Stimulated activated CD8-positive, alpha-beta memory T cell treated with anti-CD3 and anti-CD28 coated beads, Interleukin-2, amount 100 ng/mL, for 1 hour (primary cell): ENCODE measurements at places on chromosomes 13 and 19.
A peak's percentile ranks its signal among the peaks of the same experiment; 100 is the strongest.

DNA sequence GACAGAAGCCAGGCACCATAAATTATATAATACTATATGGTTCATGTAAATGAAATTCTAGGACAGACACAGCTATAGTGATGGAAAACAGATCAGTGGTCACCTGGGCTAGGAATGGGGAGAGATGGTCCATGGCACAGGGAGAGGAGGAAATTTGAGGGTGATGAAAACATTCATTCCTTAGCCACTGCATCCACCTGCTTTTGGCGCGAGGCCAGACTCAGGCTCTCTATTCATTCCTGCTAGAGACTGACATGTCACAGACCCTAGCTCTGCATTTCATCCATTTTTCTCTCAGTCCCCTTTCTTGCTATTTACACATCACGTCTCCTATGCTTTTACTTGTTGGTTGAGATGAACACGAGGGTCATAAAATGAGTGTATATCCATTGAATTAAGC lies 628.3 kb upstream of the SLC10A2 start:
- no peak for DNase-seq

DNA sequence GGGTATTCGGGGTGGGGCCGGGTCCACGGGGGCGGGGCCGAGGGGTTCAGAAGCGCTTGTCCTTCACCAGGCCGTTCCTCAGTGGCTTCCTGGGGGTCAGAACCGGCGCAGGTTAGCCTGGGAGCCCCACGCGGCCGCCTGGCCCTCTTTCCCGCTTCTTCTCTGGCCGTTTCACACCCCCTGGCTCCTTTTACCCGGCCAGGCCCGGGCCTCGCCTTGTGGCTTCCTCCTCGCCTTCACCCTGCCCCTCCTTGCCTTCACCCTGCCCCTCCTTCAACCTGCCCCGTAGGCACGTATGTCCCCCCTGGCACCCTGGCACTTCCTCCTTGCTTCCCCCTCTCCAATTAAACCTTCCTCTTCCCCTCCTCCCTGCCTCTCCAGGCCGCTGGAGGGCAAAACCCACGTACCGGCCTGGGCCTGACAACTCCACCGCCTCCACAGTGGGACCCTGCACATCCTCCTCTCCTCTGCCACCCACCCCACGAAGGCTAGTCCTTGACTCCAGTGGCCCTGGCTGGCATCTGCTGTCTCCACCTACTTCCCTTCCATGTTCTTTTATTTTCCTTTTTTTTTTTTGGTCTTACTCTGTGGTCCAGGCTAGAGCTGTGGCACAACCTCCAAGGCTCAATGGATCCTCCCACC lies 25.3 kb downstream of the CERS1 start:
- DNase-seq = no peak

GRCh38 chr13:23771956-23772355 lies 117.2 kb downstream of the MIPEP start:
- DNase-seq = no peak

DNA sequence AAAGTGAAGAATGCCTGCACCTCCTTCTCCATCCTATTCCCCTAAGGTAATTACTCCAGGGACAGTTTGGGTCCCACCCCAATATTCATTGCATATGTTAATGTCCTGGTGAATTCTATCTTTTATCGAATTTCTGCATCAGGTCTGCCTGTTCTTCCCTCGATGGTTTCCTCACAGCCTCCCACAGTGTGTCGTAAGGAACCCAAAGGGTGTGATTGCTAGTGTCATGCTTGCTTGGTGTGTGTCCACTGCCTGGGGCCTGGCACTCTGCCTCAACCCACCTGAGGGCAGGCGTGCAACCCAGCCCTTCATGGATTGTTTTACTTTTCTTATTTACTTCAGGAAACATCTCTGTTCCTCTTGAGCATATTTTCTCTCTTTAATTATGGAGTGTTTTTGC lies 60.2 kb upstream of the CYSLTR2 start:
- no peak for DNase-seq

DNA sequence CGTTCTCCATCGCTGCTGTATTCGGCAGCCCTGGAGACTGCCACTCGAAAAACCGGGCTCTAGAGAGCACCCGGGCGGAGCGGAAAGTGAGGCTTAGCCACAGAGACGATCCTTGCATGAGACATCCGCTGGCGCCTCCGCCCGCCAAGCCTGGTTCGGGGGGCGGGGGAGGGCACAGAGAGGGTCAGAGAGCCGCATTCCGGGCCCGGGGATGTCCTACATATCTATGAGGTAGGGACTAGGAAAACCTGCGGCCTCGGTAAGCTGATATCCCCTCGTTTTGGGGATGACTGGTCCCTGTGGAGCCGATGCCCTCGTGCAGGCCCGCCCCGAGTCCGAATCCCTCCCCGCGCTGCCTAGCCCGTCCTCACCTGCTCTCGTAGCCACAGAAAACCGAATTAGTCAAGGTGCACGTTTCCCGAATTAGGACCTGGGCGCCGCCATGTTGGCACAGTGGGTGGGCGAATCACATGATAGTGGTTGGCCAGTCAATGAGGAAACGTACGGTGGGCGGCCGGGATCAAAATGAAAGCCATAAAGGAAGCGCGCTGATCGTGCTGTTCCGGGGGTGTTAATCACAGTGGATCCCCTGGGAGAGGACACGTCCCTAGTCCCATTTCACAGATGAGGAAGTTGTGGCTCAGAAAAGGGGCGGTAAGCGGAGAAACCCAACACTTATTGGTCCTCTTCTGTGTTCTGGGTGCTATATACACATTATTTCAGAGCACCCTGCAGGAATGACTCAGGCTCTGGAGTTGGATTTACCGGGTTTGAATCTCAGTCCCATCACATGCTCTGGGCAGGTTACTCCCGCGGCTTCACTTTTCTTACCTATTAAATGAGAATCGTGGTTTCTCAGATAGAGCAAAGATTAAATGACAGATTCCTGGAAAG lies at the start of gene TRMT1:
Gene TRMT1 (minus strand): TSS at position 459 of the 894 bp plus-strand sequence. CDS start 341 bp downstream, at position 118.
- peak; percentile 77 for DNase-seq

DNA sequence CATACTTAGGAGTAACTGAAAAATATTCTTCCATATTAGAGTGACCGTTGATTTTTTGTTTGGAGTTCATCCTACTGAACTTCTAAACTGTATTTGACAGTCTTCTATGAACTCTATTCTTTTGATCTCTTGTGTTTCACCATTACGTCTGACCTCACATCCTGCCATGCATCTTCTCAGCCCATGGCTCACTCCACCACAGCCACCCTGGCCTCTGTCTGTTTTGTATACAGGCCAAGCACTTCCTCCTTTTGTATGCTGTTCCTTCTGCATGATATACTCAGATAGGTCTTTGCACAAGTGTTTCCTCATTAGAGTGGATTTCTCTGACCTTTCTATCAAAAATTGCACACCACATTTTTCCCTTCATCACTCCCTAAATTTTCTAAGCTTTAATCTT lies 119.9 kb downstream of the MAB21L1 start:
- no peak for DNase-seq

DNA sequence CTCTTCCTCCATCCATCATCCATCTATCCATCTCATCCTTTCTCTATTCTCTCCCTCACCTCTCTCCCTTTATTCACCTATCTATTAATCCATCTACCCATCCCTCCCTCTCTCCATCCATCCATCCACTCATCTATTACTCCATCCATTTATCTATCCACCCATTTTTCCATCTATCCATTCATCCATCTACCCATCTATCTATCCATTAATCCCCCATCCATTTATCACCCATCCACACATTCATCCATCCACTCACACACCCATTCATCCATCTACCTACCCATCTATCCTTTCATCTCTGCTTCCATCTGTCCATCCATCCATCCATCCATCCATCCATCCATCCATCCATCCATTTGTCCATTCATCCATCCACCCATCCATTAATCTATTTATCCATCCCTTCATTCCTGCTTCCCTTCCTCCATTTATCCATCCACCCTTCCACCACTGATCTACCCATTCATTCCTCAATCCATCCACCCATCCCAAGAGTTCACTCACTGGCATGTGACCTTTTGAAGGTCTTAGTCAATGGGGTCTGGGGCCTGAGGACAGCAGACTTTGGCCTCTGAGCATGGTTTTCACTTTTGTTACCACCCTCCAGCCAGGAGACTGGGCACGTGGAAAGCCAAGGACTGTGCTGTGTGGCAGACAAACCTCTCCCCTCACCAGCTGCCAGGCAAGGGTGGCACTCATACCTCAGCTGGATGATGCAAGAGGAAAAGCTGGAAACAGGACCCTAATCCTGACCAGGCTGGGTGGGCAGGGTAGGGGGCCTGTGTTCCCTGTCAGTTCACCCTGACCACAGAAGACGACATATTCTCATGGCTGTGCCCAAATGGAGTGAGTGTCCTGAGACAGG lies 126.7 kb downstream of the URI1 start:
- DNase-seq = no peak

DNA sequence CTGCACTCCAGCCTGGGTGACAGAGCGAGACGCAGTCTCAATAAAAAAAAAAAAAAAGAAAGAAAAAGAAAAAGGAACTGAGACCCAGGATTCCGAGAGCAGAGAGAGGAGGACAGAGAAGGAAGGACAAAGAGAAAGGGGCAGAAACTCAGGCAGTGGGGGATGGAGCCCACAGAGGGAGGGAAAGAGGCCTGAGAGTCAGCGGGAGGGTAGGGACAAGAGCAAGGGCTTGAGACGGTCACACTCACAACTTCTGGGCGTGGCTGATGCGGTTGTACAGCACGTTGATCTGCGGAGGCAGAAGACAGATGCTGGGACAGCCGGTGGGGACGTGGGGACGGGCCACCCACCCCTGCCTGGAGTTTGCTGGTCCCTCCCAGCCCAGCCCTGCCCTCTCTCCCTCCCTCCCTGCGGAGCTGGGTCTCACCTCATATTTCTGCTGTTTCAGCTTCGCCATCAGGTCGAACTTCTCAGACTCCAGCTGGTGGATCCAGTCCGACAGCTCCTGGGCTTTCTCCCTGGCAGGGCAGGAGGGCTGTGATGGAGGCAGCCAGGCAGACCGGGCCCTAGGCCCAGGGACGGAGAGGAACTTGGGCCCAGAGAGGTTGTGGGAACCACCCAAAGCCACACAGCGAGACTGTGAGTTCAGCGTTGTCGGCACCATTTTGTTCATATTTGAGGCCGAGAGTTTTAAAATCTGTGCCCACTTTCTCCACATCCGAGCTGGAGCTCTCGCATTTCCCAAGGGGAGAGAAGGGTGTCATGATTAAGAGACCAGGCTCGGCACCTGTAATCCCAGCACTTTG lies 15.2 kb downstream of the TNNT1 start:
- DNase-seq = no peak

- no peak for DNase-seq
Observed at GRCh38 chr13:32035716-32036115, 4.1 kb downstream of the FRY start.

DNA sequence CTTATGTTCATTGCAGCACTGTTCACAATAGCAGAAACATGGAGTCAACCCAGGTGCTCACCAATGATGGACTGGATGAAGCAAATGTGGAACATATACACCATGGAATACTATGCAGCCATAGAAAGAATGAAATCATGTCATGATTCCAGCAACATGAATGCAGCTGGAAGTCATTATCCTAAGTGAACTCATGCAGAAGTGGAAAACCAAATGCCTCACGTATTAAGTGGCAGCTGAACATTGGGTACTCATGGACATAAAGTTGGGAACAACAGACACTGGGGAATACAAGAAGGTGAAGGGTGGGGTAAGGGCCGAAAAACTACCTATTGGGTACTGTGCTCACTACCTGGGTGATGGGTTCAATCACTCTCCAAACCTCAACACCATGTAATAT lies 915.9 kb downstream of the UQCRFS1 start:
- no peak for DNase-seq

DNA sequence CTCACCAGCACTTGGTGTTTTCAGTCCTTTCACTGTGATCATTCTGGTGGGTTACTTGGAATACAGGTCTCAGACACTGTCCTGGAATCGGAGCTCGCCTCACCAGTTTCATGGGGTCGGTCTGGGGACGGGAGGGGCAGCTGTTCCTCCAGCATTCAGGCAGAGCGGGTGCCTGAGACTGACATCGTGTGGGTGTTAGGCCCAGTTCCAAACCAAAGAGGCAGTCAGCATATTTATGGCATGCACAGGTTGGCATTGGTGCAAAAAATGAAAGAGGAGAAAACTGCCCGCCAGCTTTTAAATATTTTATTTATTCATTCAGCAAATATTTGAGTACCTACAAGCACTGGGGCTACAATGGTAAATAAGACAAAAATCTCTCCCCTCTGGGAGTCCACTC lies 20.1 kb downstream of the PLEKHF1 start:
- DNase-seq = no peak

- DNase-seq = no peak
Observed at GRCh38 chr19:55196803-55197202, 12.5 kb downstream of the PTPRH start.

DNA sequence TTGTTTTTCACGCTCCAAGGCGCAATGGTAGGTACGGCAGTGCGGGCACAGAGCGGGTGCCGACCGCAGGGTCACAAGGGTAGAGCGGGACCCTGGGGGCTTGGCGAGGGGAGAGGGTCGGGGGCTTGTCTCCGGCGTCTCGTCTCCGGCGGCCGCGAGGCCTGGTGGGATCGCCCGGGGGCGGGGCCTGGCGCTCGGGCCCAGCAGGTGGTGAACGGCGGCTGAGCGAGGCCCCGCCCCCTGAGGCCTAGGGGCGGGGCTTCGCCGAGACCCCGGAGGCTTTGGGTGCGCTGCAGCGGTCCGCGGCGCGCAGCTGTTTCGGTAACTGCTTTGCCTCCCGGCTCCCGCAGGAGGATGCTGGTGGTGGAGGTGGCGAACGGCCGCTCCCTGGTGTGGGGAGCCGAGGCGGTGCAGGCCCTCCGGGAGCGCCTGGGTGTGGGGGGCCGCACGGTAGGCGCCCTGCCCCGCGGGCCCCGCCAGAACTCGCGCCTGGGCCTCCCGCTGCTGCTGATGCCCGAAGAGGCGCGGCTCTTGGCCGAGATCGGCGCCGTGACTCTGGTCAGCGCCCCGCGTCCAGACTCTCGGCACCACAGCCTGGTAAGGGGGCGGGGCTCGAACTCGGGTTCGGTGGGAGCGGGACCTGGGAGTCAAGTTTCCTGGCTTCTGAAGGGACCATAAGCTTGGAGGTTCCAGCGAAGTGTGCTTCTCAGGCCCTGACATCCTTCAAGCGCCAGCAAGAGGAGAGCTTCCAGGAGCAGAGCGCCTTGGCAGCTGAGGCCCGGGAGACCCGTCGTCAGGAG lies at the start of gene TSEN34:
Gene TSEN34 (plus strand): TSS at position 298 of the 800 bp plus-strand sequence. CDS start 57 bp downstream, at position 355.
- peak; percentile 69 for DNase-seq

GRCh38 chr13:19985219-19985556 lies 26.7 kb downstream of the ZMYM2 start:
- no peak for DNase-seq

DNA sequence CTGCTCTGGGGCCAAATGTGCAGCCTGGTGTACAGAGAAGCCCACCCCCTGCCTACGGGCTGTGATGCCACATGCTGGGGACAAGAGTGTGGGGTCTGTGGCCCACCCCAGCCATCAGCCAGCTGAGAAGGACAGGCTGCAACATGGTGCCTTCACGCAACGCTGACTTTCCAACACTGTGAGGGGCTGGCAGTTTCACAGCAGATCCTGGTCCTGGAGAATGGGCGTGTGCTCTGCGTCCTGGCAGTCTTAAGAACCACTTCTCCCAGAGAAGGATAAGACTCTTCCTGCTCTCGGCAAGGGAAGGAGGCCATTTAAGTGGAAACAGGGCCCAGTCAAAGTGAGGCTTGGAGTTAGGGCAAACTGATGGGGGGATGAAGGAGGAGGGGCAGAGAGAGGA lies 4.6 kb downstream of the LRRC4B start:
- DNase-seq = no peak

- DNase-seq = no peak
Observed at GRCh38 chr13:57946361-57946760, 314.8 kb downstream of the PCDH17 start.
